Right cardiac atrium (tissue), 5 donors: ENCODE measurements at places on chromosomes 3 and 15. TPM values are rescaled to one million over a fixed set of nuclear protein-coding genes. Genes with fewer than 3 reads are reported as not detected.

Gene TRAT1
- total RNA-seq = 0.20 TPM

Gene CDC25A
- total RNA-seq = 0.82 TPM

Gene C2CD4B
- total RNA-seq = 1.4 TPM

- DNase-seq = no peak
These were observed 250.8 kb upstream of the FEZF2 start for GRCh38 chr3:62624185-62624584.

- DNase-seq = no peak
These were observed 636.1 kb downstream of the NTRK3 start for GRCh38 chr15:87620393-87620792.

GRCh38 chr3:61132062-61132461 lies 119.2 kb downstream of the FHIT start:
- DNase-seq = no peak

DNA sequence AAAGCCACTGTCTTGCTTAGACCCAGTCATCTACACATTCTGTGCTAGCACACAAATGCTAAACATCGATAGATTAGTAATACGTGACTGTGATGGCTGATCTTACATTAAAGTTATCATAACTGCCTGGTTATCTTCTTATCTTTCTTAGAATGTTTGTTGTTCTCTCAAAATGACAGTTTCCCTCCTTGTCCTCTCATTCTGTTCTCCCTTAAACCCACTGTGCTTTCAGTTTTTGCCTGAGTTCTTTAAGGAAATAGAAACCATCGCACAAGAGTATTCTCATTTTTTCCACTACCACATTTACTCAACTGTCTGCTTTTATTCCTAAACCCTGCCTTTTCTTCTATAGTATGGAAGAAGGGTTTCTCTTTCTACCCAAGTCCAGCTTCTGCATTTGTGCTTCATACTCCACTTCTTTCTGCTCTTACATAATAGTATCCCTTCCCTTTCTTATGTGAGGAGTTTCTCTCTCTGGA lies 17.1 kb downstream of the STX19 start:
- no peak for DNase-seq

DNA sequence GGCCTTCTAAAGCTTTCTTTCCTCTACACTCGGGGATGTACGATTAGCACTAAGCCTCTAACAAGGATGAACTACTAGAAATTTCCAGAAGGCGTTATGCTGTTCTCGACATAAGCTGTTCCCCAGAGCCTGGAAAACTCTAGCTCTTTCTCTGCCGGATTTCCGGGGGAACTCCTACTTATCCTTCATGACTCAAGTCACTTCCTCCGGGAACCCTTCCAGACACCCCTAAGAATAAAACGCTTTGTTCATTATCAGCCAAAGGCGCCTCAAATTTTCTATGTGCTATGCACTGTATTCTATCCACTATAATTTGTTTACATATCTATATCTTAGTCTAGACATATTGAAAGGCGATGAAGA lies 455 bp upstream of the SNAP23 start:
- DNase-seq = peak; percentile 42
